ENCODE measurements at places on chromosomes 6 and 20.

DNA sequence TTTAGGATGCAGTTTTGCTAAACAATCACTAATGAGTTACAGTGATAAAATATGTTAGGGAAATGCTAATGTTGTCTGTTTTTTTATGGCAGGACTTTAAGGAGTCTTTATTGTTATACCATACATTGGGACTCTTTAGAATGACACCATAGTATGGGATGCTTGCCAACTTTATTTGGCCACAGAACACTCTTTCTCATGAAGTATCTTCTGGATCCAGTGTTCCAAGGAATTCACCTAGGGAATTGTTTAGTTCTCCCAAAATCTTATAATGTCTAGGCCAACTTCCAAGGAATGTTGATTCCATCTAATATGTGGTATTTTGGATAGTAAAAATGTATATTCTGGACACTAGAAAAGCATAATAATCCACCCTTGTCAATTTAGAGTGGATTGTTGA, 3.3 kb downstream of the RIN2 start:
- DNase-seq: no peak

DNA sequence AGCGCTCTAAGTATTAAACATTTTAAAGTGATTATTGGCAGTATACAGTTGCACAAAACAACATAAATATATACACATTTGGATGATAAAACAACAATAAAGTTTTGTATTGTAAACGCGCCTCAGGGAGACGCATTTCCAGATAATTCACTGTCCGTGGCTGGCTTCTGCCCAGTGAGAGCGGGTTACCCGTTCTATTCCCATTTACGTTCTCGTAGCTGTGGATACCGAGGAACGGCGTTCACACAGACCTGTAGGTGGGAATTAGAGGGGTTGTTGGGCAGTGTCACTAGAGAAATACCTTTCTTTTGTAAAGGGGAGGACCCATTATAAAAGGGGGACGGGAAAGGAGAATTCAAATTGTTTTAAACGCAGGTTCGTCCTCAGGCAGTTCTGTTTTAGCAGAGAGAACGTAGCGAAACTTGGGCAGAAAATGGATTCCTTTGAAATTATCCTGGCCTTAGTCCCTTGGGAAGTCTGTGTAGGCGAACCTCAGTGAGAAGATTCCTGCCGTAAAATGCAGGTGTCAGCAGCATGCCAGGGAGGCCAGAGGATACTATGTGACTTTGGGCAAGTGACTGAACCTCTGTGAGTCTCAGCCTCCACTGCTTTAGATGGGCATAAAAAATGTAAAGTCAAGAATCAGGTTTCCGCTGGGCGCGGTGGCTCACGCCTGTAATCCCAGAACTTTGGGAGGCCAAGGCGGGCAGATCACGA, 756 bp downstream of the MTG2 start:
- no peak for DNase-seq

GRCh38 chr20:33773412-33774089, 37.6 kb upstream of the CHMP4B start:
- no peak for DNase-seq

DNA sequence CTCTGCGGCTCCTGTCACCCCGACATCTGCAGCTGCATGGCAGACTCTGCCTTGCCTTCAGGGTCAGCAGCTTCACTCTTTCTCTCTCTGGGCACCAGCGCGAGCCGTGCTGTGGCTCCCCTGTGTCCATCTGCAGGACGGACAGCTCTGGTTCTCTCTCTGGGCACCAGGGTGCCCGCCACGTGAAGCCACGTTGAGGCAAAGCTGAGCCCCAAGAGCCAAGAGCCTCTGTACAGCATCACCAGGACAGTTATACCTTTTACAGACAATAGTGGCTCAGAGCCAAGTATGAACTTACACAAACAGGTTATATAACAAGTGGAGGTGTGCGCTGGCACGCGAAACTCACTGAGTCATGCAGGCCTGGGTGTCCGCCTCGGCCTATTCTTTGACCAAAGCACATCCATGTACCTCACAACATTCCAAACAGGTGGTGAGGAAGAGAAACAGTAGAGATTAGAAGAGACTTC, 50.8 kb downstream of the FAM50B start:
- DNase-seq: no peak

DNA sequence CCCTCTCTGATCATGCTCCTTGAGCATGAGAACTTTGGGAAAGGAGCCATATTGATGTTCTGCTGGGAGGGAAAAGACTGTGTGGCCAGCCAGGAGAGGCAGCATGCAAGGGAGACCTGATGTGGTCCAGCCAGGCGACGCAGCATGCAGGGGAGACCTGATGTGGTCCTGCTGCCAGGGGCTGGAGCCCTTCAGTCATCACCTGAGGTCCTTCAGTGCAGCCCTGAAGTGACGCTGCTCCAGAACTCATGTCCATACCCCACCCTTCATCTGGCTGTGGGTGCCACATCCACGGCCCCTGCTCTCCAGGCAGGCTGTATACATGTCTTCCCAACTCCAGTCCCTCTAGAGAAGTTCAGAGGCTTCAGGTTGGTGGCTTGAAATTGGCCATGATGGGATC, 134.4 kb downstream of the ERMARD start:
- DNase-seq: no peak

All from NCI-H526 (cell line).